ENCODE measurements at places on chromosomes 1 and 21.

GRCh38 chr1:155911156-155912055 is at the start of gene RIT1:
Gene RIT1 (minus strand): TSS chr1:155911349. CDS start chr1:155910761, 588 bp downstream.
- DNase-seq = no peak

DNA sequence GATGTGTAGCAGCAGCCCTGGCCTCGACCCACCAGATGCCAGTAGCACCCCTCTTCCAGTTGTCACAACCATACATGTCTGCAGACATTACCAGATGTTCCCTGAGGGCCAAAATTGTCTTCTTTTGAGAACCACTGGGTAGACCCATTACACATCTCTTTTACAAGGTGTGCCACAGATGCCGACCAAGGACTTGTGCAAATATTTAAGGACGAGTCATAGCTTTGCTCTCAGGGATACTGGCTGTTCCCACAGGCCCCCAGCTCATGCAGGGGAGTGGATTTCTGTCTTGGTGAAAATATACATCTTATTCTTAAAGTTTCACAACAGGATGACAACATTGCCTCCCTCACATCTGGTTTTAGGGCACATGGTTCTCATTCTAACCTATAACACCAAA is 59.4 kb upstream of the ZBTB18 start:
- no peak for DNase-seq

DNA sequence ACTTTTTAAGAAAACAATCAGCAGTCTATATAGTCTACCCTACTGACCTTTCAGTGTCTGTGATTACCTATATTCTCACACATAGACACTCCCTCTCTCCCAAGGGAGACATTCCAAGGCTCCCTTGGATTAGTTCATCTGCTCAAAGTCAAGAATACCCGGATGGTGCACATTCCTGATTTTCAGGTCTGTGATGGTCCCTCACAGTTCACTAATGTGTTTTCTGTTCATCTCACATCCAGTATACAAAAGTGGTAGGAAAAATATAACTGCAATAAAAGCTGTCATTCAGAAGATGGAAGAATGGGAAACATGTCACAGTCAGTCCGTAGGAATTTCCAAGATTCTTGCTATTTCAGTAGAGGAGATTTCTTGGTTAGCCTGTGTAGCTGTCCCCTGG is 224.1 kb upstream of the CACYBP start:
- no peak for DNase-seq

DNA sequence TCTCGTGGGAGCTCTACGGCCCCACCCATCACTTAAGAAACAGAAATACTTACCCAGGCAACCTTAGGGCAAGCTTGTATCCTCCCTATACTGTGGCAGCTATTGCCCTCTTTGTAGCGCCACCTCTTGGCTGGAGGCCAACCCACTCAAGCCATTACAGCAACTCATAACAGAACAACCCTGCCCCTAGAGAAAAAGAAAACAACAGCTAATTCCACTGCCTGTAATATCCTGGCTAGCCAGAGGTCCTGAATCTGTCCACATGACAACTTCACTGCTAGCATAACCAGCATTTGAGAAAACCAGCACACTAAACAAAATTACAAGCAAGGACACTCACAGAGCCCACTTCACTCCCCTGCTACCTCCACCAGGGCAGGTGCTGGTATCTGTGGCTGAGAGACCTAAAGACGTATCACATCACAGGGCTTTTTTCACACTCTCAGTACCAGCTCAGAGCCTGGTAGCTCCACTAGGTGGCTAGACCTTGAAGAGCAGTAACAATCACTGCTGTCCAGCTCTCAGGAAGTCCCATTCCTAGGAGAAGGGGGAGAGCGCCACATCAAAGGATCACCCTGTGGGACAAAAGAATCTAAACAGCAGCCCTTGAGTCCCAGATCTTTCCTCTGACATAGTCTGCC is 14.5 kb upstream of the MX1 start:
- no peak for DNase-seq

DNA sequence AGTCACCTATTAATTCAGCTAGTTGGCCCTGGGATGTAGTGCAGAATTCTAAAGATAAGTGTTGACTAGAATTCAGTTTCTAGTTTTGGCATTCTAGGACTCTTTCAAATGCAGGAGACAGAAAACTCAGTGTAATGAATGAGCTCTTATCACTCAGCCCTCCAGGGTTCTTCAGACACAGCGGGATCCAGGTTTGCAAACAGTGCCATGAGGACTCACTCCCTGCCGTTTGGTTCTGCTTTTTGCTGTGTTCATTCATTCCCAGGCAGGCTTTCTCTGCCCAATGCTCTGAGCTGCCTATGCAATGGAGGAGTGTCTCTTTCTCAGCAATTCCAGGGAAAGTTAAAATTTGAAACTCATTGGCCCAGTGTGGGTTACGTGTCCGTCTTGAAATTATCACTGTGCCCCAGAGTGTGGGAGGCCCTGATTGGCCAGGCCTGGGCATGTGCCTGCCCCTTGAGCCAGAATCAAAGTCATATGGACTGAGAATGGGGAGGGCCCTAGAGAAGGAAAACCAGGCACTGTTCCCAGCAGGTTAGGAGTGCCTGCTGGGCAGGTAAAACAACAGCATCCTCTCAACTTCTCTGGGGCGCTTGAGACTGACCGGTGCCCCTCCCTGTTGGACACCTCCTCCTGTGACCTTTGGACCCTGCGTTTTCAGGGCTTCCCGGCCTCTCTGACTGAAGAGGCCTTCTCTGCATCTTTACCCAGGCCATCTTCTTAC is 43.4 kb downstream of the TMEM51 start:
- DNase-seq = no peak

GRCh38 chr1:174044418-174045222 is 22.5 kb upstream of the RC3H1 start:
- DNase-seq = no peak

GRCh38 chr1:22248746-22249145 is 105.8 kb upstream of the WNT4 start:
- no peak for DNase-seq

Measured in urinary bladder (tissue), 4 donors.